A549 treated with dexamethasone at 1 μM for 4 hours (cell line): ENCODE measurements at places on chromosomes 11 and 22. TPM values are rescaled to one million over a fixed set of nuclear protein-coding genes. Genes with fewer than 3 reads are reported as not detected.

KRTAP5-8 gene
- 0.07 TPM in 1 of 5 replicates, not detected in the others for total RNA-seq

MACROD1 gene
- 10.6 to 15.5 TPM (median 12.9 TPM) in 5 replicates for total RNA-seq

C11orf58 gene
- total RNA-seq: 196 to 267 TPM (median 201 TPM) in 5 replicates

MCHR1 gene
- not detected in 5 replicates for total RNA-seq
